ENCODE measurements at places on chromosomes 16 and 17.

GRCh38 chr16:30406795-30407101, 658 bp upstream of the ZNF771 start:
- DNase-seq = no peak

DNA sequence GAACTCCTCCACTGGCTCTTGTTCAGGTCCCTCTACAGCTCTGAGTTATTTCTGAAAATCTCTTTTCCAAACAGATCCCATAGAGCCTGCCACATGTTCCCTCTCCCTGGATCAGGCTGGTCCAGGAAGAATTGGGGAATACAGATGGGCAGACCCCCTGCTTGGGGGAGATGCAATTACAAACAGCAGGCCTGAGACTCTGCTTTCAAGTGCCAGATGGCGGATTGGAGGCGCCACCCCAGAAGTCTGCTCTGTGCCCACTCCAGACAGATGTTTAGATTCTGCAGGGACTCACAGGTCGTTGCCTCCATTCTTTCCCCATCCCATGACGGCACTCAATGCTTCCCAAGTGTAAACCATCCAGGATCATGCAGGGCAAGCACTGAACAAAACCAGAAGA, 316.6 kb downstream of the SLC39A11 start:
- DNase-seq = no peak

GRCh38 chr17:33667052-33667509, 374.0 kb upstream of the ASIC2 start:
- DNase-seq = no peak

GRCh38 chr16:87765473-87765775, 362 bp downstream of the KLHDC4 start:
- DNase-seq = no peak

DNA sequence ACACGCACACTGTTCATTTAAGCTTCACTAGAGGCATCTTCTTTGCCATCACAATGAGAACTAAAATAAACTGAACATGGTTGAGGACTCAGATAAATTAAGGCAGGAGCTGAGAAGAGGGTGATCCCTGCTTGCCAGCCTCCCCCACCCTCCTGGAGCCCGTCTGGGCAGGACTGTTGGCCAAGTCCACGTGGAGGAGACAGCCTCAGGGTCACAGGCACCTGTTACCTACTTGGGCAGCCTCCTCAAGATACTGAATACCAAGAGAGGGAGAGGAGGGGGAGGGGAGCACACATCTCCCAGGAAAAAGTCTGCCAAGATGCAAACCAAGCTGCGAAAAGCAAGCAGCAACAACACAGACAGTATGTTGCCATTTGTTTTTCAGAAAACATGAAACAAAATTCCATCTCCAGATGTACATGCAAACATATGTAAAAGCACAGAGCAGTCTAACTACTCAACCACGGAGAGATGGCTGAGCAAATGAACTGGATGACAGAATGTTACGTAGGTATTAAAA, 67.4 kb downstream of the SLC39A11 start:
- no peak for DNase-seq

DNA sequence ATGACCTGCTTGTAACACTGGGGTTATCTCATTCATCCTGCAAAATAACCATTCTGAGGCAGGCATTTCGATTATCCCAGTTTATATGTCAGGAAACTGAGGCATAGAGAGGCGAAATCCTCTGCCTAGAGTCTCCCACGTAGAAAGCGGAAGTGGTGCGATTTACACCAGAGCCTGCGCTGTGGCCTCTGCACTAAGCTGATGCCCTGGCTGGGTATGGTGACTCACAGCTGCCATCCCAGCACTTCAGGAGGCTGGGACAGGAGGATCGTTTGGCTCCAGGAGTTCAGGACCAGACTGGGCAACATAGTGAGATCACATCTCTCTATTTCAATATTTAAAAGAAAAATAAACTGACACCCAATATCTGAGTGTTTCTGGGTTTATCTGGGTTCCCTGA, 59.3 kb upstream of the BCO1 start:
- DNase-seq = no peak

GRCh38 chr17:39054111-39054645, 87.0 kb upstream of the FBXO47 start:
- DNase-seq = no peak

DNA sequence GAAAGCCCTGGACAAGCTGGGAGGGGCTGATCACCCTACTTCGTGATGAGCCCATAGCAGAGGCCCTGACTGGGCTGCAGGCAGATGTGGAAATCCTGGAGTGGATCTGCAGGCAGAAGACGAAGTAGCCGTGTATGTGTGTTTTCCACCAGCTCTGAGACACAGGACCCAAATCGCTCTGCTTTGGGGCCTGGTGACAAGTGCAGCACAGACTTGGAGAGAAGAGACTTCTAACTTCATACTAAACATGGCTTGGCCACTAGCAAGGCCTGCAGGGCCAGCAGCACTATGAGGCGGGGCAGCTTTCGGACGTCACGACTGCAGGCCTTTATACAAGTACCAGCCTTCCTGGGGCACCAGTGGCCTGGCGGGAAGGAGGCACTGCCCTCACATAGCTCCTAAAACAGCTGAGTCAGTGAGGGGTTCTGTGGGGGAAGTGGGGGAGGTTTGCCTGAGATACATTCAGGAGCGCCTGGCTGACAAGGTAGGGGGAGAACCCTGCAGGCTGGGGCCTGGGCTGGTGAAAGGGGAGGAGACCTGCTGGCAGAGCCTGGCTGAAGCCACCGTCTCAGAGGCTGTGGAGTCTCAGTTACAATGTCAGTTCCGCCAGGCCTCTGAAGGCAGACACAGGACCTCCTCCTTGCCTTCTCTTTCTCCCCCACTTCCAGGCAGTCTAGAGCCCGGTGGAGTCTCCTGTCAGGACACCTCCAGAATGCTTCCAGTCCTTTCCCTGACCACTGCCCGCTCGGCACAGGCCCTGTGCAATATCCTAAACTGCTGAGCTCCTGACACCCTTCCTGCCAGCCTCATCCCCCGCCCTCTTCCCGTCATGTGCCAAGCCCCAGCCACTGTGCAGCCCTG, 73.4 kb downstream of the WSB1 start:
- DNase-seq = no peak

GRCh38 chr16:26599785-26600104, 467.0 kb upstream of the C16orf82 start:
- DNase-seq = no peak

- DNase-seq = peak; percentile 65
Observed at GRCh38 chr16:73047536-73048291, at the start of gene ZFHX3. ZFHX3 (minus strand) TSS chr16:73048128; CDS start chr16:72960145, 87,983 bp downstream.

- DNase-seq = no peak
Observed at GRCh38 chr16:29139261-29139802, 154.5 kb downstream of the LAT start.

- DNase-seq = no peak
Observed at GRCh38 chr16:68732741-68733399, 4.2 kb upstream of the CDH1 start.
